ENCODE measurements at places on chromosomes 5 and 9.

DNA sequence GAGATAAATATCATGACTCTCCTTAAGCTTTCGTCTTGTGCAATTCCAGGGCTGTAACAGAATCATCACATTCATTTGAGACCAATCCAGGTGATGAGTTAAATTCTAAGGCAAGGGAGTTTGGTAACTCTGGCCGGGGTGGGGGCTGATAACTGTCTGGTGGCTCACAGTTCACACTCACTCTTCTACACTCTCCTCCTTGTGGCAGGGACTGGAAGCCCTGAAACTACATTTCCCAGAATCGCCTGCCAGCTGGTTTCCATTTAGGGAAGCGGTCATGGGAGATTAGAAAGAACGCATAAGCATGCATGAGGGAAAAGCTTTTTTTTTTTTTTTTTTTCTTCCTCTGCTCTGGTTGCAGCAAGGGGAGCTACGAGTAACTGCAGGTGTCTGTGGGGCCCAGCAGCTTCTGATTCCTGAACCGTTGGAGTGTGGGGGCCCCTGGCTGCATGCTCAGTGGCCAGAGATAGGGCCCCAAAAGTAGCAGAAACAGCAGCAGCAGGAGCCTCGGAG lies 154.8 kb upstream of the TBC1D2 start:
- peak; percentile 41 for DNase-seq

DNA sequence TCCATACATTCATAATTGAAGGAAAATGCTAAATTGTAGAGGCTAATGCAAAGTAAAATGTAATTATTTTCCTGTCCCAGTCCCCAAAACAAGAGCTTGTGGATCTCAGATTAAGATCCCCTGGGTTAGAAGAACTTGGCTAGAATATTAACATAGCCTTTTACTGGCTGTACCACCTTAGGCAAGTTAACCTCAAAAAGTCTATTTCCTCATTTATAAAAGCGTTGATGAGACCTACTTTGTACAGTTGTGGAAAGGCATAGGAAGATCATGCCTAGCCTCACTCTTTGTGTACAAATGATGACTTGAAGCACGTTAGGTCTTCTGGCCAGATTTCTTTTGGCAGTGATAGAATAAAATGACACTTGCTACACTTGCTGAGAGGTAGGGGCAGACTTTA lies 97.2 kb downstream of the F2RL2 start:
- no peak for DNase-seq

DNA sequence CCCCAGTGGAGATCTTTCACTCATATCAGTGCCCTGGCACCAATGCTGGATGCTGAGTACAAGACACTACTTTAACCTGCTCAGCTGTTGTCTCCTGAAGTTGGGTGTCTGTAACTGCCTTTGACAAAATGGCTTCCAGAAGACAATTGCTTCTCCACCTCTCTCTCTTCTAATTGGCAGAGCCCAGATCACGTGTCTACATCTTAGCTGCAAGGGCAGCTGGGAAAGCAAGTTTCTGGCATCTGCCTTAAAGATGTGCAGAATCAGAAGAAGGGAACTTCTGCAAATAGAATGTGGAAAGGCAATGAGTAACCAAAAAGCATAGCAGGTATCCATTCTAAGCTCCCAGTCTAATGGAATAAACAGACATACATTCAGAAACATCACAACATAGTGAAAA lies 81.1 kb downstream of the PDZD2 start:
- DNase-seq, result no peak

- DNase-seq, result no peak
These were observed 21.5 kb downstream of the ADGRD2 start for GRCh38 chr9:124471761-124472160.

GRCh38 chr5:175711472-175712312 lies 53.8 kb downstream of the HRH2 start:
- DNase-seq, result no peak
